ENCODE measurements at places on chromosomes 3 and 15. TPM values are rescaled to one million over a fixed set of nuclear protein-coding genes. Genes with fewer than 3 reads are reported as not detected.

Gene SNRPN
- total RNA-seq = 91.9 TPM

Gene POC1A
- total RNA-seq = 0.65 TPM

Gene STAB1
- 26.1 TPM for total RNA-seq

Gene PLSCR5
- total RNA-seq = not detected

Gene TUSC2
- 16.8 TPM for total RNA-seq

Gene MUC20
- 6.7 TPM for total RNA-seq

Gene GATM
- 2.2 TPM for total RNA-seq

Gene FLNB
- 65.5 TPM for total RNA-seq

- DNase-seq = peak; percentile 31
Observed at GRCh38 chr3:101381809-101382208, 61.4 kb upstream of the IMPG2 start.

DNA sequence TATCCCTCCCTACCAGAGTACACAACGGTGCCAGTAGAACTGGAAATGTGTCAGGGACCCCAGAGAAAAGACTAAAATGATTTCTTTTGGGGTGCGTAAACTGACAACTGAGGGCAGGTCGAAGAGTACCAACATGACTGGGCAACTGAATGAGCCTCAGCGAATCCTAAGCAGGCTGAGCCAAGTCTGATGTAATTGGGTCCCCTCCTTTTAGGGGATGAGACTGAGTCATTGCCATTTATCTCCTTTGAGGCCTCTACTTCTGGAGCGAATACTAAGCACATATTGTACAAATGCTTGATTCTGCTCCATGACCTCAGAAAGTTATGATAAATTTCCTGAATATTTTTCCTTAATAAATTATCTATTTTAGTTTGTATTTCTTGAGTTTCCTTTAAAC lies 17.3 kb upstream of the GPR156 start:
- no peak for DNase-seq

GRCh38 chr3:80010021-80010571 lies 242.3 kb upstream of the ROBO1 start:
- DNase-seq = no peak

DNA sequence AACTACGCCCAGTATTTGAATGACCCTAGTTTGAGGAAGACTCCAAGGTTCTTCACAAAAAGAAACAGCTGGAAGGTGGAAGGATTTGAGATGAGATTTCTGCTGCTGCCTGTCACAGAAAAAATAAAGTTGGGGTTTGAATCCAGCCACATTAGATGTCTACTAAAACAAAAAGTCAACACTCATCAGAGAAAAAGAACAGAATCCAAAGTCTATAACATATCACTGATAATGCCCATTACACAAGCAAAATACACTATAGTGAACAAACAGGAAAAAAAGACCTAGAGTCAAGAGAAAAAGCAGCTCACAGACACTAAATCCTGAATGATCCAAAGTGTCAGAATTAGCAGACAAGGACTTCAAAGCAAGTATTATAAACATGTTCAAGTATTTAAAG lies 56.0 kb downstream of the RFX7 start:
- DNase-seq = no peak

GRCh38 chr15:54227569-54227968 lies 249.3 kb downstream of the UNC13C start:
- DNase-seq = no peak

DNA sequence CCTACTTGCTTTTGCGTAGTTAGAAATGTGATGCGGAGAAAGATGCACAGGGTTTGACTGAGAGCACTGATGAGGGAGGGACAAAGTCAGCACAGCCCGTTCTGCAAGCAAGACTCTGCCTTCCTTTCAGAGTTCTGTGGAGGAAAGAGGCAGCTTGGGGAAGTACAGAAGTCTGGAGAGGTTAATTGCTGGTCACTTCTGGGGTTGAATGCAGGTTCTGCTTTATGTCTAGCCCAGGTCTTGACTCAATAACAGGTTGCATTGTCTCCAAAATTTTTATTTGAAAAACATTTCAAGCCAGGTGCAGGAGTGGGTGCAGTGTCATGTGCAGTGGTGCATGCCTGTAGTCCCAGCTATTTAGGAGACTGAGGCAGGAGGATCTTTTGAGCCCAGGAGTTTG lies 461.7 kb downstream of the NR2F2 start:
- no peak for DNase-seq

- DNase-seq = no peak
Observed at GRCh38 chr3:77254967-77255831, 215.3 kb downstream of the ROBO2 start.

- no peak for DNase-seq
Observed at GRCh38 chr3:15500107-15500724, 21.3 kb downstream of the COLQ start.

DNA sequence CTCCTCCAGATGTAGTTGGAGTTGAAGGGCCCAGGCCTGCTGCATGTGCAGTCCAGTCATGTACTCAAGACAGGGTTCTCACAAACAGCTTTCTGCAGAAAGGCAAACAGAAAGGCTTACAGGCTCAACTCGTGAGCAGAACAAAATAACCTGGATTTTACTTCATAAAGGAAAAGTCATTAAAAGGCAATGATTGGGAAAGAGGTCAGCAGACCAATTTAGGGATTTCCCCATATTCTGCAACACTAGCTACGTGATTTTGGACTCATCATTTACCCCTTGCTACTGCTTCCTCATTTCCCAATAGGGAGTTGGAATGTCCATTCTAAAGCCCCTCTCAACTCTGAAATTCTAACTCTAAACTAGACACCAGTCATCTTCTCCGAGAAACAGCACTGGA lies 18.1 kb downstream of the METTL6 start:
- no peak for DNase-seq

DNA sequence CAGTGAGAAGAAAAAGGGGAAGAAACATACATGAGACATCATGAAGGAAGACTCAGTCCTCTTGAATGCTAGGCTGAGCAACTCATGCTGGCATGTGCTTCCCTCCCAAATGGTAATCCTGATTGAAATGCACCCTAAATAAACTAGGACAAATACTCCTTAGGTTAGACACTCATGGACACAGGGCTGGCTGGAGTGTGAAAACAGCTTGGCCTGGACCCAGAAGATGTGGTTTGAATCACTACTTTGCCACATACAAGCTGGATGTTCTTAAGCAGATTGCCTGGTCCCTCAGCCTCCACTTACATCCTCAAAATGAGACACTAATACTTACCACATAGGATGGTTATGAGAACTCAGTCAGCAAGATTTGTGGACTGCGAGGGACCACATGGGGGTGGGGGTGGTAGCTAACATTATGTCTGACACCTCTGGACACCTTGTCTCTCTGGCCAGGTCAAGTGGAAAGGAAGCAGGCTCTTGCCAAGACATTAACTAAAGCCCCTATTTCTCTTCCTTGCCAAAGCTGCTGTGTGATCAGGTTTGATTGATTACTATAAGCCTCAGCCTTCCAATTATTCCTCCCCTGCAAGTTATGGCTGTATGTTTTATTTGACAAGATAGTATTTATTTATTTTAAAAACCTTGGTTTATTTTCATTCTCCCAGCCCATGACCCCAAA lies 138.9 kb upstream of the SLC7A14 start:
- DNase-seq = no peak

DNA sequence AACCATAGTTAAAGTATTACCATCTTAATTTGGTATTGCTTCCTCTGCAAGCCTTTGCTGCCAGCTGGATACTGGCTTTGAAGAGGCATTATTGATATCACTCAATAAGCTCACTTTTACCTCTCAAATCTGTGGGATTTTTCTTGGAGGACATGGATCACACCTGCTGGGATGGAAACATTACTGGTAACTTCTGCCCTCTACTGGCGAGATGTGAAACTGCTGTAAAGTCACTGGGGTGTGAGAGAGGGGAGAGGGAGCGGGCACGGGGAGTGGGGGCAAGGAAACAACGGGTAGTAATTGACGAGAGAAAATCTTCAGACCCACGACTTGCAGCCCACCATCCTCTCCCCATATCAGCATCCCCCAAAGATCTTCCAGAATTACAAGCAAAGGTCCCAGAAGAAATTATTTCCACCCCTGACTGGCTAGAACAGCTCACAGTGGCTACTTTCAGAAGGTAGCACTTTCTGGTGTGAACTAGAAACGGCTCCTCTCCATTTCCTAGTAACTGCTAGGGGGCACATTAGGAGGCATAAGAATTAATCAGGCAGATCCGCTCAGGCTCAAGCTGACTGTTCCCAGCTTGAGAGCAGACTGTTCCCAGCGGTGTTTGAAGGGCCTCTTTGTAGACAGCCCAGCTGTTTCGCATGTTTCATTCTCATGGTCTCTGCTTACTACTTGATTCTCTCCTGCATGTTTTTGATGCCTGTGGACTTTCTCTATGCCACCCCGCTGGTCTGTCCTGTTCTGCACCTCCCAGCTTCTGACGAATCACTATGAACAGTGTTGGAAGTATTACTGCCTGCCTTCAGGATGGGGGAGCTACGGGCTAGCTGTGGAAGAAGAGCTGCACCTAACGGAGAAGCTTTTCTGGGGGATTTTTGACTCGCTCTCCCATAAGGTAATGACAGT lies 230.4 kb upstream of the CHRM5 start:
- no peak for DNase-seq

GRCh38 chr3:108461661-108462111 lies 48.7 kb downstream of the MYH15 start:
- no peak for DNase-seq

GRCh38 chr3:174192471-174192870 lies 666.7 kb upstream of the NAALADL2 start:
- no peak for DNase-seq

- no peak for DNase-seq
Observed at GRCh38 chr3:100865442-100865841, 127.8 kb downstream of the ABI3BP start.

DNA sequence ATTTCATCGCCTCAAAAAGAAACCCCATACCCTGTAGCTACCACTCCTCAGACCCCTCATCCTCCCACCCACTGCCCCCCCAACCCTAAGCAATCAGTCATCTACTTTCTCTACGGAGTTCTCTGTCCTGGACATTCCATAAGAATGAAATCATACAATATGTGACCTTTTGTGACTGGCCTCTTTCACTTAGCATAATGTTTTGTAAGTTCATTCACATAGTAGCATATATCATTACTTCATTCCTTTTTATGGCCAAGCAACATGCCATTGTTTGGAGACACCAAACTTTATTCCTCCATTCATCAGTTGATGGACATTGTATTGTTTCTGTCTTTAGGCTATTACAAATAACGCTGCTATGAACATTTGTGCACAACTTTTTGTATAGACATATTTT lies 64.2 kb downstream of the TNIK start:
- no peak for DNase-seq

GRCh38 chr3:188421151-188421821 lies 267.3 kb downstream of the LPP start:
- no peak for DNase-seq

GRCh38 chr15:97909291-97909891 lies 51.1 kb upstream of the ARRDC4 start:
- DNase-seq = peak; percentile 41

DNA sequence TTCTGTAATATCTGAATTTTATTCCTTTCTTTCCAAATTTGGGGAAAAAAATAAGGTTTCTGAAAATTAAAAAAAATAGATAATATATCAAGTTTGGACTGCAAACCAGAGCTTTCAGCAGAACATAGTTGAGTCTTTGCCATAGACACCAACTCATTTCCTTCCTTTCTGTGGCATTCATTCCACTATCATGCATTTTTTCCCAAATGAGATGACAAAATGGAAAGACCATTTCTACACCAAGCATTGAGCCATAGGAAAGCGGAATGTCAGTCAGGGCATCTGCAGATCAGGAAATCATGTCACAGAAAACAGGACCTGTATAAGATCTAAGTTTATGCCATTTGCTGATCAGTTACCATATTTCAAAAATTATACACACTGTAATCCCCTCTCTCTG lies 333.3 kb upstream of the THBS1 start:
- no peak for DNase-seq

DNA sequence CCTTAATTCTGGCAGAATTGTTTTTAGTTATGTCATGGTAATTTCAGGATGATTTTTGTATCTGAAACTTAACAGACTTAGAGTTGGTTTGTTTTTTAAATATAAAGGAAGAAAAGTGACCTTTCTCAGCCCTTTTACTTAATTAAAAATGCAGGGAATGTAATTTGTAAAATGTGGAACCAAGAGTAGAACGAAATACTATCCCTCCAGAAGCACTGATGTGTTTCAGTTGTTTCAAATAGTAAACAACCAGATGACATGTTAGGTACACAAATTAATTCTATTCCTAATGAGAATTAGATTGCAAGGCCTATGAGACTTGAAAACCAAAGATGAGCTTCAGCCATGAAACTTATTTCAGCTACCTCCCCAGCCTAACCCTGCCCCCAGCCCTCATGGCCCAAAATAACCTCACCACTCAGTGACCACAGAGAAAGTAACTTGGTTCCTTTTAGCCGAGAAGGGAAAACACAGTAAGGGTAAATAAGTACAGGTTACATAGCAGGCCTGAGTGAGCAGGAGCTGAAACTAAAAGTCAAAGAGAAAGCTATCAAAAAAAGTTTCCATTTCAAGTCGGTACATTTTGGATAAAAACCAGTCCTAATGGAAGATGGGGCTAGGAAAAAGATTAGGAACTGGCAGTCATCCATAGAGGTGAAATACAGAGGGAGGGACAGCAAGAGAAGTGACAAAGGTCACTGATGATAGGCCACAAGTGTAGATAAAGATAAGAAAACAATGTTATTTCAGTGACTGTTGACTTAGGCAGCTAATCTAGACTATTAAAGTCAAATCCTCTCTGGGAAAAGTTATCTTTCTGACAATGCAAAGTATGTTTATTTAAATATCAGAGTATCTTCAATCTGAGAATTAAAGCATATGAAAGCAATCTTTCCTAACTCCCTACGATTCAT lies 23.2 kb downstream of the SENP8 start:
- DNase-seq = no peak

DNA sequence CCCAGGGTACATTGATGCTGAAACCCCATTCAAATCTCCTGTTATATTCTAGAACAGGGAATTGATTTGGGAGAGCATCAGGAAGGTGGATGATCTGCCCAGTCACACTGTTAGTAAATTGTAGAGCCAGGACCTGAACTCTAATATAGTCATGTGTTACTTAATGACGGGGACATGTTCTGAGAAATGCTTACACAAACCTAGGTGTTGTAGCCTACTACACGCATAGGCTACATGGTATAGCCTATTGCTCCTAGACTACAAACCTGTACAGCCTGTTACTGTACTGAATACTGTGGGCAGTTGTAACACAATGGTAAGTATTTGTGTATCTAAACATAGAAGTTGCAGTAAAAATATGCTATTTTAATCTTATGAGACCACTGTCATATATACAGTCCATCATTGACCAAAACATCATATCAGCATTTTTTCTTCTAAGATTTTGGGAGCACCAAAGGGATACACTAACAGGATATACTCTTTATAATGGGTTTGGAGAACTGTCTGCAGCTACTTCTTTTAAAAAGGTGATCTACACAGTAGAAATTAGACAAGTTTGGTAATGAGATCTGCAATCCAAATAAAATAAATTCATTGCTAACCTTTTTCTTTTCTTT lies 5.8 kb downstream of the B2M start:
- DNase-seq = no peak

- no peak for DNase-seq
Observed at GRCh38 chr3:155442072-155442471, 148.6 kb upstream of the STRIT1 start.

GRCh38 chr3:42688487-42689420 lies 3.4 kb downstream of the KLHL40 start:
- DNase-seq = no peak

- no peak for DNase-seq
Observed at GRCh38 chr3:66415867-66416428, 84.9 kb downstream of the LRIG1 start.
